Activated naive CD8-positive, alpha-beta T cell treated with anti-CD3 and anti-CD28 coated beads, Interleukin-2, amount 50 U/mL, for 24 hours (primary cell): ENCODE measurements at places on chromosomes 7 and 10.

- DNase-seq, result no peak
Observed at GRCh38 chr7:151012911-151013347, 11.4 kb downstream of the ATG9B start.

GRCh38 chr10:80281292-80281691 lies 8.2 kb downstream of the MAT1A start:
- no peak for DNase-seq

DNA sequence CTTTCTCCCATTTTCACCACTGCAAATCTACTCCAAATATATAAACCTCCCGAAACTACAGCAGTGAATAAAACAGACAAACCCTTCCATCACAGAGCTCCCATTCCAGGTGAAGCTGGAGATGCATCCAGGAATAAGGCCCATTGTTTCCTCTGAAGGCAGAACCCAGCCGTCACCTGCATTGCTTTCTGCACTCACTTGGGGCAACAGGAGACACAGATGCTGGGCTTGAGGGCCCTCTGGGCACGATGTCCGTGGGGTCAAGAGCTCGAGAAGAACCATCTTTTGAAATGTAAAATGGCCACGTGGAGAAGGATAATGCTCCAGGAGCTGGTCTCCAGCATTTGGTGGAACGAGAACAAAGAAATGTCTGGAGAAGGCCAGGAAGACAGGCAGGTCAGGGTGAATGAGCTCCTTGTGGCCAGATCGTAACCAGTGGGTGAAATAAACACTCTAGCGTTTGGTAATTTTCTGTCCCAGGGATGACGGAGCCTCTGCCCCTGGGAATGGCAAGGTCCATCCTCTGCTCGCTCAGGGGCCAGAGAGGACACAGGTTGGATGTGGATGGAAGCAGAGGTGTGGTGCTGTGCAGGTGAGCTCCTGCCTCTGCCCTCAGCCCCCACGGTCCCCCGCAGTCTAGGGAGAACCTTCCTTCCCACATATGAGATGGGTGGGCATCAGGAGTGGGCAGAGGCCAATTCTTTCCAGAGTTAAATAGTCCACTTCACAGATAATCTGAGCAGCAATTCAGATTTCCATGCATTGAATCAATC lies 556.1 kb downstream of the DNAJB6 start:
- no peak for DNase-seq

- DNase-seq, result no peak
Observed at GRCh38 chr7:105279688-105280007, 109.1 kb downstream of the SRPK2 start.

DNA sequence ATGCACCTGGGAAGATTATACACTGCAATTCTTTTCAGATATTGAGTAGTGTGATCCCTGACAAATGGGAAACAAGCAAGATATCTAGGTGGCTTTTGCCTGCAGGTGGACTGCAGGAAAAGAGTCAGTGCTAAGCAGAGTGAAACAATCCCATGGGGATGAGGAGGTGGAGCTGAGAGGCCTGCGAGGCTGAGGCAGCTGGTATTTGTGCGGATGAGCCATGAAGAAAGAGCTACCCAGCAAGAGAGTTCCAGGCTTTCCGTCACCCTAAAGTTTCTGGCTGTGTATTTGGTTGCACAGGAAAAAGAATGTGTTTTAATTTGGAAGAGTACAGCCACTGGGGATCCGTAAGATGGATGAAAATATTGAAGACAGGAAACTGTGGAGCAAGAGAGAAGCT lies 714.1 kb upstream of the COBL start:
- DNase-seq, result no peak

DNA sequence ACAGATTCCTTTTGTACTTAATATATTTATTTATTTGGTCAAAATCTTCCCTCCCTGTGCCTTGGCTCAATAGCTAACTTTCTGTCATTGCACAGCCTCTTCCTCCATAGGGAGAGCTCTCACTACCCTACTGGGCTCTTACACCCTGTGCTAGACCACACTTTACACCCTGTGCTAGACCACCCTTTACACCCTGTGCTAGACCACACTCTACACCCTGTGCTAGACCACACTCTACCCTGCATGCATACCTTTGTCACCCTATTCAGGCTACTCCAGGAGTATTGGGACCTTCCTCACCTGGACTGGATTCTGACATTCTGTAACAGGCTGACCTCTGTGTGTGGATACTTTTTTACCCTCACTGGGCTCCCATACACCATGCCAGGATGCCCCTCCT lies 298.5 kb upstream of the TPK1 start:
- DNase-seq, result no peak

GRCh38 chr7:142331941-142332340 lies 74.1 kb upstream of the PRSS58 start:
- no peak for DNase-seq

DNA sequence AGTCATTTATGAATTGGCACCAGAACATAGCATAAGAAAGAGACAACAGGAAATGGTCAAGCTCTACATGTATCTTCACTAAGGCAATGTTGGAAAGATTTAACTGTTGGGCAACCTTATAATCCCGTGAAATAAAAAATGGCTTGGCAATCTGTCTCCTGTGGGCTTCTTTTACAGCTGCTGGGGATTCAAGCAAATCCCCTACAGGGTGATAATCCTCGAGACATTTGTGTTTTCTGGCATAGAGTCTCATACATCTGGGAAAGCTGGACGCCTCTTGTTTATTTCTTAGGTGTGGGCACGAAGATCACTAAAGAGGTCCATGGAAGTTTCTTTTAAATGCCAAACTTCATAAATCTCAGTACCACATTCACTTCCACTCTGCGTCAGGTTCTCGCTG lies 82.2 kb upstream of the GPR141 start:
- DNase-seq, result no peak

GRCh38 chr7:67346876-67347275 lies 350.2 kb downstream of the TYW1 start:
- DNase-seq, result no peak

GRCh38 chr10:86836044-86836443 lies 79.6 kb downstream of the BMPR1A start:
- DNase-seq, result no peak

GRCh38 chr10:7218968-7219367 lies 191.9 kb downstream of the SFMBT2 start:
- DNase-seq, result no peak

- DNase-seq, result no peak
Observed at GRCh38 chr10:33461295-33461640, 126.8 kb upstream of the NRP1 start.

GRCh38 chr7:26930845-26931244 lies 66.5 kb upstream of the SKAP2 start:
- no peak for DNase-seq

GRCh38 chr10:44352316-44353127 lies 32.4 kb downstream of the CXCL12 start:
- DNase-seq, result no peak
